ENCODE measurements at places on chromosomes 5 and 9.

- DNase-seq = no peak
Measured at GRCh38 chr9:124493794-124494479, 13.3 kb downstream of the NR5A1 start.

- DNase-seq = no peak
Measured at GRCh38 chr9:86667307-86667706, 280.0 kb downstream of the GAS1 start.

- DNase-seq = no peak
Measured at GRCh38 chr9:133735931-133736330, 2.2 kb downstream of the SARDH start.

DNA sequence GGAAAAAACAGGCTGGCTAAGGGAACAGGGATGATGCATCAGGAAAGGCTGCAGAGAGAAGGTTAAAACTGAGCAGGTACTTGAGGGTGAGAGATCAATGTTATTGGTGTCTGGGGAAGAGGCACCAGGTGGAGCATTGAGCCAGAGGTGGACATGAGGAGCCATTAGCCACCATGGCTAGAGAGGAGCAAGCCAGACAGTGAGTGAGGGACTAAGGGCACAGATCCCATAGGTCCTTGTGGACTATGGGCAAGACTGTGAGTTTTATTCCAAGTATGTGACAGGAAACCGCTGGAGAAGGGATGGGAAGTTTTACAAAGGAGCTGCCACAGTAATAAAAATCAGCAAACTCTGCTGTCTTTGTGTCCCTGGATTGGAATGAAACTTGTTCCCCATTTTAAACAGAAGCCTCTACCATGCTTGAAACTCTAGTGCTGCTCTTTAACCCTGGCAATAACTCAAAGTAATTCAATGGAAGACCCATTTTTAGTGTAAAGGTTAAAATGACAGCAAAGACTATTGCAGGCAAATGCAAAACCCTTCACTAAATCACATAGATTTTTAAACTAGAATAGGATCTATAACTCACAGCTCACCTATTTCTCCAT is 349.8 kb downstream of the ENC1 start:
- no peak for DNase-seq

GRCh38 chr5:136037001-136037705 is 8.4 kb downstream of the TGFBI start:
- no peak for DNase-seq

DNA sequence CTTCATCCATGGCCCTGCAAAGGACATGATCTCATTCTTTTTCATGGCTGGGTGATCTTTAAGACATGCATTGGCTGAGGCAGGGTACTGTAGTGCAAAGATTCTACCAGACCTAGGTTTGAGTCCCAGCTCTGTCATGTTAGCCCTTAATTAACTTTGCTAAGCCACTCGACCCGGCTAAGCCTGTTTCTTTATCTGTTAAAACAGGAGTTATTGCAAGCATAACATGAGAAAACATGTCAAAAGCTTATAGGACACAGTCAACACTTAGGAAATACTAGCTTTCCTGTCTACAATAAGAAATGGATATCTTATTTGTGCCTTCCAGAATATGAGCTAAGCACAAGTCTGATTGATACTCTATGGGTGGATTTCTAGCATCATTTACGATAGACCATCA is 92.6 kb downstream of the RASEF start:
- DNase-seq = no peak

DNA sequence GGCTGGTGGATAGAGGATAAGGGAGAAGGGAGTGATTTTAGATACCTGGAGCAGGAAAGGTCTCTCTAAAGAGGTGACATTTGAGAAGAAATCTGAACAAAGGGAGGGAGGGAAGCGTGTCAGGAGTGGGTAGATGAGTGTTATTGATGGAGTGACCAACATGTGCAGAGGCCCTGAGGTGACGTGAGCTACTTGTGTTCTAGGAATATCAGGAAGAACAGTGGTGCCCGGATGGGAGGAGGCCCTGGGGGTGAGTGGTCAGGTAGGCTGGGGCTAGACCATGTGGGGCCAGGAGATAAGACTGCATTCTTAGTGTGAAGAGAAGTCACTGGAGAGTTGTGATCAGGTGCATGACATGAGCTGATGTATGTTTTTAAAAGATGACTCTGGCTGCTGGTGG is 256.2 kb downstream of the ARHGAP26 start:
- DNase-seq = no peak

Measured in umbilical cord (tissue), 2 donors.